ENCODE measurements at places on chromosomes 1 and 21.
A peak's percentile ranks its signal among the peaks of the same experiment; 100 is the strongest.

DNA sequence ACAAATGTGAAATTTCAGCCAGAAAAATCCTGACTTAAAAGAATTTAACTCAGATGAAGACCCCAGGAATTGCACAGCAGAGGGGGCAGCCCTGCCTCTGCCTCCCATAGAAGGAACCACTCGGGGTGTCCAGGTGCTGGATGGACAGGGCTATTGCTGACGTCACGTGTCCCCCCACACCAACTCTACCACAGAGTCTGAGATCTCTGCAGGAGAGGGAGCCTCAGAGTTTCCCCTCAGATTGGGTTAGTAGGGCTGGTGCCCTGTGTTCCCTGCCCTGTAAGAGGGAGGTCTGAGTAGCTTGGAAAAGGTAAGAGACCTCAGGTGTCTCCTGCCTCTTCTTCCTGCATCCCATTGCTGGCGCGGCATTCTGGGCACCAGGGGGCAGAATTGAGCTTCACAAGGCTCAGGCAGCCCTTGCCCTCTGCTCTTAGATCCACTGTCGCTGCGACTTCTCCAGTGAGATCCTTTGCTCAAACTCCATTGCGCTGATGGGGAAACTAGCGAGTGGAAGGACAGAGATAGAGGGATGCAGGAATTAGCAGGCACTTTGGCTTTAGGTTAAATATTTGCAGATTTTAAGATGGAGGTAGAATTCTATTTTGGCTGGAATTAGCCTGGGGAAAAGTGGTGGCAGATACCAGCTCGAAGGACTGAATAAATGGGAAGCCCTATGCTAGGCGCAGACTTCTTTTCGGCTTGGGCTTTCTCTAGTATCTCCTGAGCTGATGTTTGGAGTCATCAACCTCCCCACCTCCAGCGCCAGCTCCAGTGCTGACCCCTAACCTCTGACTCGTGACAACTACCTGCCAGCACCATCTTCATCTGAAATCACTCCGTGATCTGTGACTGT lies 42.8 kb upstream of the DMBX1 start:
- DNase-seq = peak; percentile 83

DNA sequence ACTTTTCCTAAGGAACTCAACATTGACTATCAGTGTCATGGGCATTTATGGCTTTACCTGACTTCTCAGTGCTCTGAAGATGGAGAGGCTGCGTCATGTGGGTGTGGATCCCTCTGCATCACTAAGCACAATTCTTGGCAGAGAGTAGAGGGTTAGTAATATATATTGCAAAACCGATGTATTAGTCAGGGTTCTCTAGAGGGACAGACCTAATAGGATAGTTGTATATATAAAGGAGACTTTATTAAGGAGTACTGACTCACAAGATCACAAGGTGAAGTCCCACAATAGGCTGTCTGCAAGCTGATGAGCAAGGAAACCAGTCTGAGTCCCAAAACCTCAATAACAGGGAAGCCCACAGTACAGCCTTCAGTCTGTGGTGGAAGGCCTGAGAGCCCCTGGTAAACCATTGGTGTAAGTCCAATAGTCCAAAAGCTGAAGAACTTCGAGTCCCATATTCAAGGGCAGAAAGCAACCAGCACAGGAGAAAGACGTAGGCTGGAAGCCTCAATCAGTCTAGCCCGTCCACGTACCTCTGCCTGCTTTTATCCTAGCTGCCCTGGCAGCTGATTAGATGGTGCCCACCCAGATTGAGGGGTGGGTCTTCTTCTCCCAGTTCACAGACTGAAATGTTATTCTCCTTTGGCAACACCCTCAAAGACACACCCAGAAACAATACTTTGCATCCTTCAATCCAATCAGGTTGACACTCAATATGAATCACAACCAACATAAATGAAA lies 159.7 kb upstream of the NRIP1 start:
- no peak for DNase-seq

DNA sequence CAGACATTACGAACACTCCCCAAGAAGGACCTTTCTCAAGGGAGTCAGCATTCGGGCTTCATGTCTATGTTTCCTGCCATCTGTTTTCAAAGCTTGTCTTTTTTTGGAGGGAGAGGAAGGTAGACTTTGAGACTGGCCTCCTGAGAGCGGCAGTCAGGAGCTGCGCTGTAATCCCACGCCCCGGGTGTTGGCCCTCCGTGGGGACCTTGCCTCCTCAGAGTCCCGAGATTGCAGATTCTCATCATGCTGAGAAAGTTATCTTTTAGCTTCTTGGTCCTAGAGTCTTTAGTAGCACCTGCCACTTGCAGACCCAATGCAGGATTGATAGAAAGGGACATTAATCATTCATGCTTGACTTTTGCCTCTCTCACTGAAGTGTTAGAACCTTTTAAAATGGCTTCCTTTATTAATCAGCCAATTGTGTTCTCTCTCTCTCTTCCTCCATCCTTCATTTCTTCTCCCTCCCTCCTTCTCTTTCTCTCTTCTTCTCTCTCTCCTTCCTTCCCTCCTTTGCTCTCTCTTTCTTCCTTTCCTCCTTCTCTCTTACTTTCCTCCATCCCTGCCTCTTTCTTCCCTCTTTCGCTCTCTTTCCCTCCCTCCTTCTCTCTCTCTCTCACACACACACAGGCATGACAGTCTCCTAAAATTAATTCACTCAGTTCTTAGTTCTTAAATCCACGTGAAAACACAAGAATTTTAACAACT lies 25.2 kb upstream of the GNPAT start:
- no peak for DNase-seq

DNA sequence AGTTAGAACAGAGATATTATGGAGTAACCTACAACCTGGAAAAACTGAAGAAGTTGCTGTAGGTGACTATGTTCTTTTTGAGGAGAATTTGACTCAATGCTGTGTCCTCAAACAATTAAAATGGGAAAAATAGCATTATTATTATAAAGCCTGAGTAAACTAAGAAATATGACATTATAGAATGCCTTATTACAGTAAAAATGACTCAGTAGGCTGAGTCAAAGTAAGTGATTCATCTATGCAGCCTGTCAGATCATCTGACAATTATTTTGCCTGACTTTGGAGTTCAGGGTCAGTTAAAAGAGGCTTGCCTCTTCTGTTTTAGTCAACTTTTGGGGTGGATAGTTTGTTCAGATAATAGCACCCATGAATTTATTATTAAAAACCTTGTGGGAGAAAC lies 150.8 kb upstream of the PTGFR start:
- no peak for DNase-seq

DNA sequence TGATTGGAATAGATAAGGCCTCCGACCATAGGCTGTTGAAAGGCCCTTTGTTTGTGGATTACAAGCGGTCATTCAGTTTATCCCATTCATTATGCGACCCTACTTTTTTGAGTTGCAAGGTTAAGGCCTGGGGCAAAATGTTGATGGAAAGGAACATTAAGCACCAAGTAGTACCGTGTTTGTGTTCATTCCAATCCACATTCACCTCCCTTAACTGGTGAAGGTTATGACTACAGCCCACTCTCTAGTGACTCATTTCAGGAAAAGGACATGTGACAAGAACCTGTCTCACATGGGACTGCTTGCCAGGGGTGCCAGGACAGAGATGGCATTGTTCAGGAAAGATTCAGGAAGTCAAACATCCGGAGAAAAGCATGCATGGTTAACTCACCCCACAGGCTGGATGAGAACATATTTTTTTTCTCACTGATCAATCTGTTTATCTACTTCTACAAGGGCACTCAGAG lies 81.6 kb downstream of the CD58 start:
- no peak for DNase-seq

DNA sequence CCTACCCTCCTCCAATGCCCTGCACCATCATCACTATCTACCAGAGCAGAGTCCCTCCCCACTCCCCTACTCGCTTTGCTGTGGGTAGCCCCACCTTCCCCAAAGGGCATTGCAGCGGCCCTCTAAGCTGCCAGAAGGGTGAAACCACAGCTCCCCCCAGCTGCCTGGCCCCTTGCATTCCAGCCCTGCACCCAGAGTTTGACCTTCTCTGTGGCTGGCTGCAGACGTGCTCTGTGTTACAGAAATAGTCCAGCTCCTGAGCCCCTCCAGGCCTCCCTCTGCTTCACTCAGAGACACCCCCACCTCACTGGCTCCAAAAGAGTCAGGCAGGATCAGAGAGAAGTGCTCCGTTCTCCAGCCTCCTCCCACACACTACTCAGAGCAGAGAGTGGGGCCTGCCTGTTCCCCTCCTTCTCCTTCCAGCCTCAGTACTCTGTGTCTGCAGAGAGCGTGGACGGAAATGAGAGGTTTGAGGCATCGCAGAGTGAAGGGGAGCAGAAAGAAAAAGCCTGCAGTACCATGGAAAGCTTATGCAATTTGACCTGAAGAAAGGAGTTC lies 63.2 kb downstream of the PLEKHA6 start:
- no peak for DNase-seq

- no peak for DNase-seq
These were observed at the start of gene CELF3 for GRCh38 chr1:151716771-151717631. TSS of gene CELF3 (minus strand) at chr1:151716803. CDS start at chr1:151716020, 783 bp downstream.
